ENCODE measurements at places on chromosomes 6 and 20. TPM values are rescaled to one million over a fixed set of nuclear protein-coding genes. Genes with fewer than 3 reads are reported as not detected.

GRCh38 chr6:146903451-146903850 lies 300.8 kb upstream of the STXBP5 start:
- DNase-seq, result no peak

- peak; percentile 78 for DNase-seq
Observed at GRCh38 chr6:154352898-154353585, 3.6 kb downstream of the IPCEF1 start.

DNA sequence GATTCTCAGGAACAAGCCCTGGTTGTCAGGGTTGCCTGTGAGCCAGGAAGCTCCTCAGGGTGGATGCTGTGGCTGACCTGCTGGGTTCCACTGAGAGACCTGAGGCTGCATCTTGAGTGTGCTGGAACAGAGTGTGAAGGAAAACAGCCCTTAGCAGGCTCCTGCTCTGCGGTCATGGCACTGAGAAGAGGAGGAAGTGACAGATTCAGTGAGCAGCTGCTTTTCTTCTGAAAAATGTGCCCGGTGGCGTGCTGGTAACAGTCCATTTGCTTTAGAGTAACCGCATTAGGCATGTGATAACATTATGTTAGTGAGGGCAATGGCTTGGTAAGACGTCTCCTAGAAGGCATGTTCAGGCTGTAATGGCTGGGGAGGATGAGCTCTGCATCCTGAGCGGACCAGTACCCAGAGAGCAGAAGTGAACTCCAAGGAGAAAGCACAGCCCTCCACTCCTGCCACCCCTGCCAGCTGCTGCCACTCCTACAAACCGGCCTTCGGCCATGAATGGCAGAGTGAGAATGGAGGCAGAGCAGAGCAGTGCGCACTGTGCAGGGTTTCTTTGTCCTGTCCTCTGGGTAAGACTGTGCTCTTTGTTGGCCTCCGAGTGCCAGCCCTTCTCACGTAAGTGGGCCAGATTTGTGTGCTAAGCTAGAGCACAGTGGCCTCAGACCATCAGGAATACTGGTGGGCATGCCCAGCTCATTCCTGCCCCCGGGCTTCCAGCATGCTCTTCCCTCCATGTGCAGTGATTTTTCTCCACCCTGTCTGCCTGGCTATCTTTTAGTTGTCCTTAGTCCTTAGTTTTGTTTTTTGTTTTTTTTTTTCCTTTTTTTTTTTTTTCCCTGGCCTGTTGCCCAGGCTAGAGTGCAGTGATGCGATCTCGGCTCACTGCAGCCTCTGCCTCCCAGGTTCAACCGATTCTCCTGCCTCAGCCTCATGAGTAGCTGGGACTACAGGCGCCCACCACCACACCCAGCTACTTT lies 98.1 kb upstream of the VSTM2L start:
- no peak for DNase-seq

DNA sequence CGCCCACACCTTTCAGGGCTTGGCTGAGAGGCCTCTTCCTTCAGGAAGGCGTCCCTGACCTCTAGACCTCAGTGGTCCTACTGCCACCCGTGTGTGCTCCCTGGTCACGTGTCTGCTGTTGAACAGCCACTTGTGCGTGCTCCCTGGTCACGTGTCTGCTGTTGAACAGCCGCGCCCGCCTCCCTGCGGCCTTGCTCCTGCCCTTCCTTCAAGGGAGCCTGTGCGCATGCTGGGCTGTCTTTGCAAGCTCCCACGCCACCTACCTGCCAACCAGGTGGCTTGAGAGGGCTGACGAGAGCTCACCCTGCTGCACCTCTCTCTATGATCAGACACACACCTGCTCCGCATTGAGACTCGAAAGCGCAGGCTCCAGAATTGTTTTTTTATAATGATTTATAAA lies 179.3 kb downstream of the BMP7 start:
- DNase-seq, result no peak

- no peak for DNase-seq
Observed at GRCh38 chr6:55874316-55874715, 1.1 kb downstream of the BMP5 start.

- peak; percentile 94 for DNase-seq
Observed at GRCh38 chr6:26595669-26596269, 984 bp upstream of the ABT1 start.

GRCh38 chr6:152975204-152975915 lies 7.5 kb downstream of the FBXO5 start:
- no peak for DNase-seq

DNA sequence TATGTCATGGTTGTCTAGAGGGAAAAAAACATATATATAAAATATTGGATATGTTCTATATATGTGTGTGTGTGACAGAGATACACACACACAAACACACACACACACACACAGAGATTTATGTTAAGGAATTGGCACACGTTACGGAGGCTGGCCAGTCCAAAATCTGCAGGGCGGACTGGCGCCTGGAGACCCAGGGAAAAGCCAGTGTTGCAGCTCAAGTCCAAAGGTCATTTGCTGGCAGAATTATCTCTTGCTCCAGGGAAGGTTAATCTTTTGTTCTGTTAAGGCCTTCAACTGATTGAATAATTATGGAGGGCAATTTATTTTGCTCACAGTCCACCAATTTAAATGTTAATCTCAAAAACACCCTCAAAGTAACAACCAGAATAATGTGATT lies 37.5 kb upstream of the PDE7B start:
- DNase-seq, result no peak

DNA sequence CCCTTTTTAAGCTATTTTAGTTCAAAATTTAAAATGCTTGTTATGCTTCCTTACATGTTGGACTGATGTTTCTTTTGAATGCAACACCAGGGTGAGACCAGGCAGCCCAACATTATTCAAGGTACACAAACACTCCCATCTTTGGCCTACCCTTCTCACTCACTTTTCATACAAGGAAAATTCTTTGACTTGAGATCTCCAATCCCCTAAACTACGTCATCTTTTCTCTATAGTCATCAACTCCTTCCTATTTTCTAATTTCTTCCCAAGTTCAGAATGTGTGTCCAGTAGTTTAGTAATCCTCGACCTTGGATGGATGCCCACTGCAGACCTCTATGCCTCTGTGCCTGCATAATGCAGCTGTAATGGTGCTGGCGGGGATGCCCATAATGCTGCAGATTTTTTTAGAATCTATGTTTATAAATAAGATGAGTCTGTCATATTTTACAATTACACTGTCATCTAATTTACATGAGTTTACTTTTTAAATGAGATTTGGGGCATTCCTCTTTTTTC lies 108.7 kb downstream of the ID4 start:
- no peak for DNase-seq

DNA sequence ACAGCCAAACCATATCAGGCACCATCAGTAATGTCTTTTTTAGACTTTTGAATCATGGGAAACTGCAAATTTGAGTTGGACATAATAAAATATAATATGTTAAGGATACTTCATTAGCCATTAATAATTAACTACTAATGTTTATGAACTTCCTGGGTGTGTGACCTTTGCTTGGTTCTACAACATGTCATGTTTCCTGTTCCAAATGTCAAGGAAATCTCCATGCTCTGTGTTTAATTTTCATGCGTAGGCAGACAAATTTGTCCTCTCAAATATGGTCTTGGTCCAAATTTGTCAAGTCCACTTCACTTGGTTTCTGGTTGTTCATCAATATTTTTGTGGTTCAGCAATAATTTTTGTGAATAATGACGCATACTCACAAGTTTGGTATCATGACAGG lies 410.5 kb downstream of the BMP2 start:
- no peak for DNase-seq

DNA sequence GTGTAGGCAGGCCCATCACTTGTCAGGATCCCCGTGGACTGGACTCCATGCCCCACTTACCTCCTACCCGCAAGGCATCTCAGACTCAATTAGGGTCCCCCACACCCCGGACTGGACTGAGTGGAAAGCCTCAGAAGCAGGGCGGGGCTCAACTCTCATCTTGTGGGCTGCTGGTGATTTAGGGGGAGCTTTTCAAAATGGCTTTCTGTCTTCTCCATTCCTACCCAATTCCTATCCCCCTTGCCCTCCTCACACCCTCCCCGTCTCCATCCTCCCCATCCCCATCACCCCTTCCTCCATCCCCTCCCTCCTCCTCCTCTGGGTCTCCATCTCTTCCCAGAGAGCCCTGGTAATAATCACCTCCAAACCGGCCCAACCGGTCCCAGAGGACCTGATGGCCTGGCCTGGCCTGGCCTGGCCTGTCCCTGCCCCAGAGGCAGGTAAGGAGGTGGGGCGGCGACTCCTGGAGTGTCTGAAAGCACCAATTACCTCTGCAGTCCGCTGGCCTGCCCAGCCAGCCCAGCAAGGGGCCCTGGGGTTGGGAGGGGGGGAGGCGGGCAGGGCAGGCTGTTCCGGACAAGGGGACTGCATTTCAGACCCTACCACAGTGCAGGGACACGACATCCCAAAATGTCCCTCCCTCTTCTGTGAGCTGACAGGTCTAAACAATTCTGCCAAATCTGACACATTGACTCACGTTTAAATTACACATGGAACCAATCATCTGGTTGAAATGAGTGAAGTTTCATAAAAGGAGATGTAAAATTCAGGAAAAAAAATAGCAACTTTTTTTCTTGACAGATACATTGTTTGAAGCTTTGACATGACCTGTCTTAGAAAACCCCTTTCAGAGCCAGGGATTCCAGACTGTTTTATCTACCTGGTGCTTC lies 24.8 kb downstream of the MAFB start:
- no peak for DNase-seq

DNA sequence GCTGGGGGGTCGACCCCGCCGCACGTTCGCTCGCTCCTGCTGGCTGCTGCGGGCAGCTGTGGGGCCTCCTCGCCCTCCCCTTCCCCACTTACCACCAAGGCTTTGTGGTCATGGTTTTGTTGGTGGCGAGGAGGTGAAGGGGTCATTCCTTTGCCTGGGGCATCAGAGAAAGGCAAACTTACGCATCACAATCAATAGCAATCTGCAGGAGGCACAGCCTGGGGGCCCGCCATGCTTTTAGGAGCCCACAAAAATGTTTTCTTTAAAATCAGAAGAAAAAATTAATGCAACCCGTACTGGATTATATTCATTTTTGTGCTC lies 137.0 kb downstream of the IMPG1 start:
- no peak for DNase-seq

GRCh38 chr20:21682521-21682954 lies 22.9 kb upstream of the PAX1 start:
- no peak for DNase-seq

DNA sequence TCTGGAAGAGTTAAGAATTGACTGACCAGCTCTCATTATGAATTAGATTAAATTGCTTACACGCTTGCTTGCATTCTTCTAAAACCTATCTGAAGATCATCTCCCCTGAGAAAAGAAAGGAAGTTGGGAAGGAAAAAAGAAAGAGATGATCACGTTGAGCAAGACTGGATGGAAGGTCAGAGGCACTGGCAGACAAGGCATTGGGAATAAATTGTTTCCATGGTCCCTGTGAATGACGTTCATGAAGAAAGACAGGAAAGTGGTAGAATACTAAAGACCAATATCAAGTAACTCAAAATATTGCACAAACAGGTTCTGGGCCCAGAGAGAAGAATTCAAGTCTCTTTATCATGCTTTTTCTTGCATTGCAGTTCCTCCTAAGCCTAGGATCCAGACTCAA lies 1045.4 kb upstream of the MAP3K7 start:
- no peak for DNase-seq

- peak; percentile 77 for DNase-seq
Observed at GRCh38 chr6:16769131-16769985, 8.1 kb upstream of the ATXN1 start.

GRCh38 chr6:148192310-148192709 lies 150.3 kb upstream of the SASH1 start:
- DNase-seq, result no peak

- DNase-seq, result peak; percentile 59
Observed at GRCh38 chr6:26501482-26501986, 1.4 kb downstream of the BTN1A1 start.

DNA sequence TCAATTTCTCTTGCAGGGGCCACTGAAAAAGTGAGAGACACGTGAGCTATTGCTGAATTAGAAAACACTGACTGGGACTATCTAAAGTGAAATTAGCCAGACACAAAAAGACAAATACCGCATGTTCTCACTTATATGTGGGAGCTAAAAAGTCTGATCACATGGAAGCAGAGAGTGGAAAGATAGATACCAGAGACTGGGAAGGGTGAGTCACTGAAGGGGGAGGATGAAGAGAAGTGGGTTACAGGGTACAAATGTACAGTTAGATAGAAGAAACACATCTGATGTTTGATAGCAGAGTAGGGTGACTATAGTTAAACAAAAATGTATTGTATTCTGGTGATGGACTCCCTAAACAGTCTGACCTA lies 13.4 kb downstream of the CST3 start:
- no peak for DNase-seq

- no peak for DNase-seq
Observed at GRCh38 chr6:154341871-154342270, 14.7 kb downstream of the IPCEF1 start.

DNA sequence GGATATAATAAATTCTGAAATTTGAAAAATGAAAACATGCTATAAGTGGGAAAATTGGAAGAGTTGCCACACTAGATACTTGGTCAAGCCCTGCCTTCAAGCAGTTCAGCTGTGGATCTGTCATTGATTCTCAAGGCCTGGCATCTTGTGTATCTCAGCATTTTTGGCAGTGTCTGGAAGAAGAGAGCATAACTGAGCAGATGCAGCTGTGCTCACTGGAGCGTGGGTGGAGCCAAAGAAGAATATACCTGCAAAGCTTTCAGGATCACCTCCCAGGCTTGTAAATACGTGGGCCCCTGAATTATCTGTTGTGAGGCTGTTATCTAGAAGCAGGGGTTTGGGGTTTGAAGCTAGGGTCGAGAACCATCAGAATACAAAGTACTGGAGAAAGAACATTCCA lies 31.3 kb upstream of the CHD6 start:
- no peak for DNase-seq

GRCh38 chr6:120348926-120349325 lies 985.4 kb downstream of the TBC1D32 start:
- no peak for DNase-seq

- DNase-seq, result no peak
Observed at GRCh38 chr6:169254456-169255316, 1.0 kb upstream of the THBS2 start.

DNA sequence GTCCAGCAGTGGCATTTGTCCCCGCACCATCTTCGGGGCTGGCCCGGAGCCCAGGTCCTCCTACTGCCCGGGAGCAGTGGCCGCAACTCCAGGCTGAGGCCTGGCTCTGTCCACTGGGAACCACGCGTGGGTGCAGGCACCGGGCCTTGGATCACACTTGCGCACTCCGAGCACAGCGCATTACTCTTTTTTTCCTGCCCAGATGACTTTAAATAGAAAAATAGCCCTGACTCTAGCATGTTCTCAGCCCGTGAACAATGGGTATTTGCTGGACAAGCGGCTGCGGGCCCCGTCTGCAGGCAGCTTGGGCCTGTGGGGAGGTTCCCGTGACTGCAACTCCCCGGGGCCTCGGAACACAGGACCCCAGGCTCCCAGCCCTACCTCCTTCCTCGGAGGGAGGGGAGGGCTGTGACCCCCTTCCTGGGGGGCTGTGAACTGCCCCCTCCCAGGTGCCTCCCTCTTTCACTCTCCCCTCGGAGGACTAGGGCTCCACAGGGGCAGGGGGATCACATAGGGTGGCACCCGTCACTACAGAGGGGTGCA lies 162.2 kb downstream of the TBXT start:
- DNase-seq, result no peak

Gene GSTA1
- total RNA-seq, result not detected

Gene CST1
- not detected for total RNA-seq

Gene EPPIN
- not detected for total RNA-seq

Gene ZKSCAN3
- 3.1 TPM for total RNA-seq

Gene SLC25A27
- 1.2 TPM for total RNA-seq

Gene PPP1R16B
- total RNA-seq, result 78.8 TPM

Gene SCP2D1
- total RNA-seq, result not detected

Gene CCN6
- 0.32 TPM for total RNA-seq

Gene BIRC7
- 0.14 TPM for total RNA-seq

Gene GGTLC1
- total RNA-seq, result not detected

Gene PMEPA1
- 1.8 TPM for total RNA-seq

Gene C6orf141
- total RNA-seq, result 1.1 TPM

Gene MAFB
- not detected for total RNA-seq
